ENCODE measurements at places on chromosomes 1 and 21.

DNA sequence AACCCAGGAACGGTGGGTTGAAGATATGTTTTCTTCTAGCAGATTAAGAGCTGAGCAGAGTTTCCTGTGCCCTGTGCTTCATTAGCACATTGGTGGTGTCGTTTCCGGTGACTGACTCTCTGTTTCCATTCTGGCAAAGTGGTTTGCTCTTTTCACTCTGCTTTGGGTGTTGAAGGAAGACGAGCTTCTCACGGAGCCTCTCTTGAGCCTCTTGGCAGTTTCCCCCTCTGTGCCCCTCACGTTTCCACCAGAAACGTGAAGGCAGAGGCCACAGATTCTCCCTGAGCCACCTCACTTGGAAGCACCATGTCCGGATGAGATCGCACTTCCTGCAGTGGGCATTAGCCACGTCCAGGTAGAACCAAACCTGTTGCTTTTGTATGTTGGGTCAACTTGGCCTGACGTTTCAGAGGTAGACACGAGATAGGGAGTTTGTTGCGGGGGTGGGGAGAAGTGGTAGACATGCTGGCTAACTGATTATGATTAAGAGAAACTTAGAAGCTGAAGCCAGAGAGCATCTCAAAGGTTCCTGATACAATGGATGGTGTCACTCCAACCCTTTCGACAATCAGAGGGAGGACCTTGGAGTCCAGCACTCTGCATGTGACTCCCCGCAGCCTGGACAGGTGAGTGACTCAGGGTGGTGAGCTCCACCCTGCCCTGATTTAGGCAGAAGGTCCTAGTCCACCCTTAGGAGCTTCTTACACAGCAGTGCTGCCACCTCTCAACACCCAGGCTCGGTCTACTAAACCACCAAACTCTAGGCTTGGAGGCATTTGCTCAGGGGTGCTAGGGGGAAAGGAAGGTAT lies at the start of gene LAX1:
TSS of gene LAX1 (plus strand) at position 155 of the 809 bp plus-strand sequence. CDS start at position 538, 383 bp downstream.
- DNase-seq = no peak

DNA sequence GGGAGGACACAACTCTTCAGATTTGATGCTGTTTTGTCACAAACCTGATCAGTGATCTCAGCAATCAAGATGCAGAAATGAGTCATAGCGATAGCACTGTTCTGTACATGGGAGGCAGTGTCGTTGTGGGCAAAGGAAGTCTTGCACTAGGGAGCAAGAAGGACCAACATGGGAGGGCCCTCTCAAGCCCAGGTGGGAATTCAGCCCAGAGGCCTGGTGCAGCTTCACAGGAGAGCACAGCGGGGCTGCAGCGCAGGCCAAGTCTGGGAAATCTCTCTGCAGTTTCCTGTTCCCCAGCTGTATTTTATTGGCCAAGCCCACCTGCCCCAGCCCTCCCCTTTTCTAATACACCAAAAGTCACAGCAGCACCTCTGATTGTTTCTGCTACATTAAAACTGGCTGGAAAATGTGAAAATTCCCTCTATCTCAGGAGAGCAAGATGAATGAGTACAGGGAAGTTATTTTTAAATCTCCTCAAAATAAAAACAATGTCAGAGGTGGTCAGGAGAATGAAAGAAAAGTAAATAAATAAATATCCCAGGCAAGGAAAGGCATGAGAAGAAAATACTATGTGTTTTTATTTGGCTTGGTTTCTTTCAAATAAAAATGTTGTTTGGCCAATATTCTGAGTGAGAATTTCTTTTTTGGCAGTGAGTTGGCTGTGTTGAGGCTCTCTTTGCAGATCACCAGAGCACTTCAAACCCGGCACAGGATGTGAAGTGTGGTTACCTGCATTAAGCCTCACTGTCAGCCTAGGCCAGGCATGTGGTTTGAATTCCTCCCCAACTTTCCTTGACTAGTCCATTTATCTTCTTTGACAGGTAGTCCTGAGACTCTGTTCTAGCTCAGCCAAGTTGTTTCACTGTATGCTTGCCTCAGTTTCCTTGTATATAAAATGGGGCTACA lies 422.1 kb downstream of the PLPP3 start:
- DNase-seq = no peak

- no peak for DNase-seq
Observed at GRCh38 chr1:170520601-170521000, 11.4 kb upstream of the GORAB start.

DNA sequence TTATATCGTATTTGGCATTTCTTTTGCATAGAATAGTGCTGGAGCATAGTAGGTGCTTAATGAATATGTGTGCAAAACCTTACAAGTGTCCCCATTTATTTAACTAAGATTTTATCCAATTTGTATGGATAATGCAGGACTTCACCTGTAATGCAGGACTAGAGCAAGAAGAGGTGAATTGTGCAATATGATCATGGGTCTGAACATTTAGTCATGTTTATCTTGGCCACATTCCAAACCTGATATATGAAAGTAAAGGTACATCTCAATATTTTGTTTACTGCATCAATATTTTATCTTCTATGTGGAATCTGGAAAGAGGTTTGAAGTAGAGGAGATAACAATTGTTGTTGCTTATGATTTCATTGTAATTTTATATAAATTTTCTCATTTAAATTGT lies 1626.7 kb upstream of the B3GALT2 start:
- DNase-seq = no peak

DNA sequence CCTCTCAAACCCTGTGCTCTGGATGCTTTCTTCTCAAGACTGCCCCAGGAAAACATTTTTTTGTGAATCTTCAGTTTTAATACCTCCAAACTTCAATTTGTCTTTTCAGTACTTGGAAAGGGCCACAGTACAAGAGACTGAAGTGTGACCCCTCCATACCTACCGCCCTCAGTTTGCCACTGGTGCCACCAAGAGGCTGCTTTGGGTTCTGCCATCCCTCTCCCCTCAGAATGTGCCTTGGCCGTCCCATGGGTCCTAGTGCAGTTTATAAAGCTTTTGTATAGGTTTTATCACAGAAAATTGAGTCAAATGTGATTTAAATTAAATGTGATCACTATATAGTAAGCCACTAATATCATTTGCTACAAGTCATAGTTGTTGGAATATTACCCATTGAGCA lies 60.8 kb upstream of the PGD start:
- DNase-seq = peak; percentile 31

Measured in T47D (cell line).